ENCODE measurements at places on chromosomes 7 and 10. TPM values are rescaled to one million over a fixed set of nuclear protein-coding genes. Genes with fewer than 3 reads are reported as not detected.
A peak's percentile ranks its signal among the peaks of the same experiment; 100 is the strongest.

Gene MSMB
- not detected for total RNA-seq

GRCh38 chr10:127470911-127471310, 78.2 kb upstream of the NPS start:
- H3K27me3 ChIP-seq = peaks cover 50% of the 10 kb centered on the region
- H3K4me1 ChIP-seq = no peaks in the 10 kb centered on the region
- no peak for DNase-seq
- no peak overlapping the region for H3K27ac ChIP-seq
- H3K4me3 ChIP-seq = no peak overlapping the region
- H3K36me3 ChIP-seq = no peaks in the 10 kb centered on the region

DNA sequence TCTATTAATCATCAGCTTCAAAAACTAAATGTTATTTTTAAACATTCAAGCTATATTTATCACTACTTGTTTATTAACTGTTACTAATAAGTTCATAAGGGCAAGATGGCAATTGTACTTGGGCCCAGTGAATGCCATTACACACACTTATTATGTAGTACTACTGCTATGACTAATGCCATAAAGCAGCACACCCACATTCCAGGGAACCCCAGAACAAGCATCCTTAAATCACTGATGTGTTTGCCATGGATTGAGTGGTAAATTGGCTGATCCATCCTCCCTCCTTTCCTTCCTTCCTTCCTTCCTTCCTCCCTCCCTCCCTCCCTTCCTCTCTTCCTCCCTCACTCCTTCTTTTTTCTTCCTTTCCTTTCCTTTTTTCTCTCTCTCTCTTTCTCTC, 37.4 kb upstream of the RSU1 start:
- H3K4me3 ChIP-seq = no peak overlapping the region
- no peak overlapping the region for H3K27ac ChIP-seq
- no peak for DNase-seq
- peaks cover 2% of the 10 kb centered on the region for H3K4me1 ChIP-seq
- no peaks in the 10 kb centered on the region for H3K27me3 ChIP-seq
- H3K36me3 ChIP-seq = no peaks in the 10 kb centered on the region

DNA sequence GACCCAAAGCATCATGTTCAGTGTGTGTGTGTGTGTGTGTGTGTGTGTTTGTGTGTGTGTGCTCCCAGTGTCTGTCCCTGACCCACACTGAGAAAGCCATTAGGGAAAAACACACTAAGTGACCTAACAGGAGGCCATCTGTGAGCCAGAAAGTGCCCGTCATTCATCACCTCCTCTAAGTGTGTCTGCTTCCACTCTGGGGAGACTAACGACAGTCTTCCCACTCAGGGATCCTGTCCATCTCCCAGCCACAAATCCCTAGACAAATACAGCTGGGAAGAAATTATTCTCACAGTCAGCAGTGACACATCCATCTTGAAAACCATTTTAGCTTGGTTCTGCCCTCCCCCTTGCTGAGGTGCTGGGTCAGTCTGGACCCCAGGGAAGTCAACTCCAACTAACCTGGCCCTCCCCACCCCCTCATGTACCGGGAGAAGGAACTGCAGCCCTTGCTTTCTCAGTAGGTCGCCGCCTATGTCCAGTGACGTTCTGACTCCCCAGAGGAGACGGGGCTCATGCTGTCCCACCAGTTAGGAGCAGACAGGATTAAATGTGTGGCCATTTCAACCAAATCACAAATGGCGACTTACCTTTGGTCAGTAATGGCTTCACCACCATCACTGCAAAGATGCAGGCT, 296.5 kb upstream of the ZNF32 start:
- peaks cover 5% of the 10 kb centered on the region for H3K4me1 ChIP-seq
- no peaks in the 10 kb centered on the region for H3K36me3 ChIP-seq
- DNase-seq = peak; percentile 63
- H3K27me3 ChIP-seq = no peaks in the 10 kb centered on the region
- no peak overlapping the region for H3K4me3 ChIP-seq

- H3K27me3 ChIP-seq = no peaks in the 10 kb centered on the region
- no peaks in the 10 kb centered on the region for H3K4me1 ChIP-seq
- no peak for DNase-seq
- H3K36me3 ChIP-seq = peaks cover 2% of the 10 kb centered on the region
- H3K4me3 ChIP-seq = no peak overlapping the region
Measured at GRCh38 chr10:119502209-119502608, 40.3 kb downstream of the RGS10 start.

GRCh38 chr10:18376650-18377049, 236.4 kb downstream of the CACNB2 start:
- DNase-seq = no peak
- H3K4me1 ChIP-seq = peaks cover 12% of the 10 kb centered on the region
- no peaks in the 10 kb centered on the region for H3K27me3 ChIP-seq
- no peak overlapping the region for H3K27ac ChIP-seq
- H3K4me3 ChIP-seq = no peak overlapping the region

DNA sequence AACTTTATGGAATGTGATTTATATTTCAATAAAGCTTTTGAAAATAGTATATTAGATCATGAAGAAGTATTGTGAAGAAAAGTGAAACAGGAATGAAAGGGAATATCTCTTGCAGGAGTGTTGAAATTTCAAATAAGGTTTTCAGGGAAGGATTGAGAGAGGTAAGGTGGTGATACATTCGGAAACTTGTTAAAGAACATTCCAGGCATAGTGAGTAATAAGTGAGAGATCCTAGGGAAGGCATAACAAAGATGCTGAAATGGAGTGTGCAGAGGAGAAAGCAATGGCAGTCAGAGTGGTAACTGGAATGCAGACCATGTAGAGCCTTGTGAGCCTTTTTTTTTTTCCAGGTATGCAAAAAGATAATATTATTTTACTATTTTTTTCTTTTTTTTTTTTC, 4.1 kb downstream of the OR9A4 start:
- no peaks in the 10 kb centered on the region for H3K36me3 ChIP-seq
- no peaks in the 10 kb centered on the region for H3K27me3 ChIP-seq
- no peak overlapping the region for H3K27ac ChIP-seq
- no peak overlapping the region for H3K4me3 ChIP-seq

GRCh38 chr7:12731775-12732174, 44.3 kb downstream of the ARL4A start:
- no peak for DNase-seq
- H3K27ac ChIP-seq = no peak overlapping the region
- H3K4me1 ChIP-seq = peaks cover 50% of the 10 kb centered on the region

DNA sequence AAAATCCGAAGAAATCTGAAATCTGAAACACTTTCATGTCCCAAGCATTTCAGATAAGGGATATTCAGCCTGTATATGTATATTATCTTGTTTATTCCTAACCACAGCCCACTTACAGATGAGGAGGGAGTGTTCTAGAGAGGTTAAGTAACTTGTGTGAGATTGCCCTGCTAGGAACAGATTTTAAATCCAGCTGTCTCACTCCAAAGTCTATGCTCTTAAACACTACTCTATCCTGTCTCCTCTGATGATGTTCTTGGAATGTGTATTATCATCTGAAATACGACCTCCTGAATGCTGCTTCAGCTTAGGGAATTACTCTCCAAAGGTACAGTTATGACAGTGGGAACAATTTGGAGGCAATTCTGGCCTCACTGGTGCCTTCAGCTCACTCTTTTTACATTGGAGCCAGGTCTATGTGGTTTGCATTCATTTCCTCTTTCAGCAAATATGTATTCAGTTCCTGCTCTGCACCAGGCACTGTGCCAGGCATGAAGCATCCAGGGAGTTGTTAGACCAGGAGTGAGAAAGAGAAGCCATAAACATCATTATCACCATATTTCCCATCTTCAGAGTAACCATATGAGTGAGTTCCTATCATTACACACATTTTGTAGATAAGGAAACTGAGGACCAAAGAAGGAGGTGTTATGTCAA, 70.2 kb downstream of the NOC3L start:
- H3K27ac ChIP-seq = peak overlapping the region; percentile 65
- no peaks in the 10 kb centered on the region for H3K27me3 ChIP-seq
- no peak for DNase-seq
- peaks cover 39% of the 10 kb centered on the region for H3K4me1 ChIP-seq
- H3K36me3 ChIP-seq = no peaks in the 10 kb centered on the region

DNA sequence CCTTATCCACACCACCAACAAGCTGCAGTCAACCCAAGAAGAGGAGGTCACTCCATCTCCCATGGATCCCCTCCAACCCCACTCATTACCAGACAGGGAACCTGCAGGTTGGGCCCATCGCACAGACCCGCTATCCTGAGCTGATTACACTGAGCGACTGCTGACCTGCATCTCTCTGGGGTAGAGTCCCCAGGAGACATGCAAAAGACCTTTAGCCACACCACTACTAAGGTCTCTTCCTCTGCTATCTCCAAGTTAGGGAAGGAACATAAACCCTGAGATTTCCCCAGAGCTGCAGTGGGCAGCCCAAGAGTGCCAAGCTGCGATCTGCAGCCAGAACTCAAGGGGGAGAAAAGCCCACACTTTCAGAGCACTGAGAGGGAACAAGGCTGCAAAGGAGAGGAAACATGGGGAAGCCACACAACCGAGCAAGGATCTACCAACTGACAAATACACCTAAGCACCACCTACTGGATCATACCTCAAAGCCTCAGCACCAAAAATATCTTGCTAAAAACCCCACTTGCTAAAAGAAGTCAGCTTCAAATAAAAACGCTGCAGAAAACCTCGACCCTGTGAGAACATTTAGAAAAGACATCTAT, 298.2 kb downstream of the SORCS1 start:
- H3K27ac ChIP-seq = no peak overlapping the region
- no peak for DNase-seq
- no peaks in the 10 kb centered on the region for H3K36me3 ChIP-seq

- H3K27ac ChIP-seq = no peak overlapping the region
- DNase-seq = no peak
- no peaks in the 10 kb centered on the region for H3K36me3 ChIP-seq
- no peak overlapping the region for H3K4me3 ChIP-seq
Measured at GRCh38 chr7:105759670-105760550, 116.5 kb downstream of the ATXN7L1 start.

DNA sequence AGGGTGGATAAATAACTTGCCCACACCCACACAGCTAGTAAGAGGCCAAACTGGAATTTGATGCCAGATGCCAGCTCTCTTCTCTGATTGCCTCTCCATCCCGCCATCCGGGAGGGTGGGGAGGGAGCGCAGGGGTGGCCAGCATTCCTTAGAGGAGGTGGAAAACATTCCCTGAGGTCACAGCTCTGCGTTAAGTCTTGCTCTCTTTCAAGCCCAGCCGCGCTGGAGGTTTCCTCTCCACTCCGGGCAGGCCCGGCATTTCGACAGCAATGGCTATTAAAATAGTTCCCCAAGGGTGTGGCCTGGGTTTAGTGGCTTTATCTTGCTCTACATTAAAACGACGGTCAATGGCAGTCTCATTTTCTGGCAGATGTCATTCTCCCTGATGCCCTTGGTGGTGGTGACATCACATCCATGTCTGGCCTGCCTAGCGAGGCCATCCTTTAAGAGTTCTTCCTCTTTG, 16.1 kb upstream of the C10orf71 start:
- no peak overlapping the region for H3K4me3 ChIP-seq
- peaks cover 6% of the 10 kb centered on the region for H3K27me3 ChIP-seq
- H3K4me1 ChIP-seq = no peaks in the 10 kb centered on the region
- no peak overlapping the region for H3K27ac ChIP-seq
- no peaks in the 10 kb centered on the region for H3K36me3 ChIP-seq

GRCh38 chr10:6002809-6003510, 25.6 kb upstream of the IL15RA start:
- H3K27ac ChIP-seq = no peak overlapping the region
- H3K4me3 ChIP-seq = no peak overlapping the region
- H3K4me1 ChIP-seq = no peaks in the 10 kb centered on the region
- H3K36me3 ChIP-seq = no peaks in the 10 kb centered on the region
- peaks cover 36% of the 10 kb centered on the region for H3K27me3 ChIP-seq
